ENCODE measurements at places on chromosomes 16 and 17.

DNA sequence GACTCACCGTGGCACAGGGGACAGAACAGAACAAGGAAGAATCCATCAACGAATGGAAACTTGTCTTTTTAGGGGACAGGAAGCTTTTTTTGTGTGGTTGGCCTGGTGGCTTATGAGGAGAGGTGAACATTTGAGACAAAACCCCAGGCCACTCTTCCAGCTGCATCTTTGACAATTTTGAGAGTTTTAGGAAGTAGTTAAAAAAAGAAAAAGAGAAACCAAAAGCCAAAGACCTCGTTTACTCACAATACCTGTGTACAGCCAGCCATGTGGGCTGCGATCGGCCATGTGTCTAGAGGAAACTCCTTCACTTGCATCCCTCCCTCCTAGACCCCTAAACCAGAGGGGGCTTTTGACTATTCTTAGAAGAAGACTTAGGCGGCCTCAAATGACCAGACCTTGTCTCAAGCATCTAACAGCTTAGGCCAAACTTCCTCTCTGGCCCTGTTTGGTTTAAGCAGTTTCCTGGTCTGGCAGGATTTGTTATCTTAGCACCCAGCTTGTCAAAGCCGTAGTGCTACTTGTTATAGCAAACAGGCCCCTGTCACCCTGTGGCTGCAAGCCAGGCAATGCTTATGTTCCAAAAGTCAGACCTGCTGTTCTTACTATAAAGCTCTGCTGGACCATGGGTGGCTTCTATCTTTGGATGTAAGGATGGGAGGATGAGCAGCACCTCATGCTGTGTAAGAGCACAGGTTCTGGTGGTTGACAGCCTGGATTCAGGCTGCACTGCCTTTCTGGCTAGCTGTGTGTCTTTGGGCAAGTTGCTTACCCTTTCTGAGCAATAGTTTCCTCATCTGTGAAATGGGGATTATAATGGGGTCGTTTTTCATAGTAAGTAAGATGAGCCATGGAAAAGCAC lies 17.7 kb downstream of the KSR1 start:
- DNase-seq, result no peak

DNA sequence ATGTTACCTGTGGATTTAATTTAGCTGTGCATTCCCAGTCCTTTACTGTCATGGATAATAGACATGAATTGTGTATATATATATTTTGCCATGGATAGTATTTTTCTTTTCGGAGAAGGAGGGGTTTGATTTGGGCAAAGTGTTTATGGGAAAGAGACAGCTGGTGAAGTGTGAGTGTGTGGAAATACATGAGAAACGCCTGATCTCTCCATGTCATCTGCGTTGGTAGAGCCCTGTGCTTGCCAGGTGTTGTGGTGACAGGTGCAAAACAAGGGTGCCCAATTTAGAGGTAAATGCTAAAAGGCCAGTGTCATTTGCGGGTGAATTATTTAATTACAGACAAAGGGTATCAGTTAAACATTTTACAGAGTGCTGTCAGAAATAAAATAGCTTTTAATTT lies 23.4 kb downstream of the NDEL1 start:
- DNase-seq, result no peak

- DNase-seq, result no peak
Measured at GRCh38 chr16:20866145-20866772, 33.9 kb downstream of the DCUN1D3 start.

DNA sequence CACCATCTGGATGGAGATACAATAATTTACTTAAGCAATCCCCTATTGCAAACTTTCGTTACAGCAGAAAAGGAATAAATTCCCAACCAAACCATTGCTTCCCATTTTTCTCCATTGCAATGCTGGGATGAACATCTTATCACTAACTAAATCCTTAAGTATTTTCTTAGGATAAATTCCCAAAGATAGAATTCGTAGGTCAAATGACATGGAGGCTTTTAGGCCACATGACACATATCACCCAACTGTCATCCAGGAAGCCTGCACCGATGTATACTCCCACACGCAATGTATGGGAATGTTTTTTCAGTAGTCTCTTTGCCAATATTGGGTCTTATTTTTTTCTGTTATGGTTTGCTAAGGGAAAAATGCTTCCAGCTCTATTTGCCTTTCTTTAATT lies 1.6 kb upstream of the TLCD2 start:
- no peak for DNase-seq

DNA sequence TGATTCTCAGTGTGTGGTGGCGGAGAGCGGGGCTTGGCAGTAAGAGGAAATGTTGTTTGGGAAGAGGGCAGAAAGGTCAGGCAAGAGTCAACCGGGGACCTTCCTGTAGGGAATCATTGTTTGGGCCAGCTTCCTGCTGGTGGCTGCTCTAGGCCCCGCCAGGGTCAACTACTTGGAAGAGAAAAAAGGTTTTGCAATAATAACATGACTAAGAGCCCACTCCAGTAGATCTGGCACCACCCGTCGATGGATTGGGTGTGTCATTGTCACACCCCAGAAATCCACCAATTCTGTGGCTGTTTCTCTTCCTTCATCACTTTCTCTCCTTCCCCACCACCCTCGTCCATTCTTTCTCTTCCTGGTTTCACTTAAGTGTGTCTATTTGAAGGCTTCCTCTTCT lies 4.2 kb upstream of the KRT24 start:
- DNase-seq, result no peak

DNA sequence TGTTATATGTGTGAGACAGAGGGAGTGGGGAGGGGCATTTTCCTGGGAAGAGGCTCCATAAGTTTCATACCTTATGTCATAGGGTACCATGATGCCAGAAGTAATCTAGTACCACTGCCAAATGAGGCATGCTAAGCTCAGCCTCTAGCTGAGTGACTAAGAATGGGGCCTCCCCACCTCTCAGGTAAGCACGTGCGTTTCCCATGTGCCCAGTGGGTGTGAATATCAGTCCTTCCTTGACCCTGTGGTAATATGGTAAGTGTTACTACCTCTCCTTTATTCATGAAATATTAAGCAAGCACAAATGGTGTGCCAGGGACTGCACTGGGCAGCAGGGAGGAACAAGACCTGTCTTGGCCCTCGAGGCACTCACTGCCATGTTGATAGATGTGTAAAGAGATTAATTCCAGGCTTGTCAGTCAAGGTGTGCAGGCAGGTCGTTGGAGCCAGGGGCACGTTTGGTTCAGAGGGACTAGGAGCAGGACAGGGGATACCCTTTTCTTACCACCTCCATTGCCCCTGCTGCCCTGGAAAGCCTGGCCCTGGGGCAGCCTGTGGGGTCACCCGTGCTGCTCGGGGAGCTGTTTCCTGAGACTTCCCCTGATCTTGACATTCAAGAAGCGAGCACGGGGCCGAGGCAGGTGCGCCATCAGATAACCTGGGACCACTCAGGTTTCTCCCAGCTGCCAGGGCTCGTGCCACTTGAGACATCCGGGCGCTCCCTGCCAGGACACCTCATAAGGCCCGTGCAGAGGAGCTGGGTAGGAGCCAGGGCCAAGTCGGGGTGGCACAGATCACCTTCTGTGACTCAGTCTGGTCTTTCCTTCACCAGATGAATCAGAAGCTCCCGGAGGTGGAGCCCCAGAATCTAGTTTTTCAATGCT lies 8.8 kb downstream of the RSAD1 start:
- DNase-seq, result no peak

- DNase-seq, result no peak
Measured at GRCh38 chr16:80744856-80745255, 59.5 kb downstream of the CDYL2 start.

DNA sequence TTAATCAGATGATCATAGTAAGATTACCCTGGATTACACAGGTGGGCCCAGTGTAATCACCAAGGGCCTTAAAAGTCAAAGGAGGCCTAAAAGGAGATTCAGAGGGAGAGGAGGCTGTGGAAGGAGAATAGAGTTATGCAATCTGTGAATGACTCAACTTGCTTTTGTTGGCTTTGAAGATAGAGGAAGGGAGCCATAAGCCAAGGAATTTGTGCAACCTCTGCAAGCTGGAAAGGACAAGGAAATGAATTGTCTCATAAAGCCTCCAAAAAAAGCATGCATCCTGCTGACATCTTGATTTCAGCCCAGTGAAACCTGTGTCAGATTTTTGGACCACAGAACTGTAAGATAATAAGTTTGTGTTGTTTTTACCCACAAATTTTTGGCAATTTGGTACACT lies 109.6 kb downstream of the CNTNAP4 start:
- no peak for DNase-seq

DNA sequence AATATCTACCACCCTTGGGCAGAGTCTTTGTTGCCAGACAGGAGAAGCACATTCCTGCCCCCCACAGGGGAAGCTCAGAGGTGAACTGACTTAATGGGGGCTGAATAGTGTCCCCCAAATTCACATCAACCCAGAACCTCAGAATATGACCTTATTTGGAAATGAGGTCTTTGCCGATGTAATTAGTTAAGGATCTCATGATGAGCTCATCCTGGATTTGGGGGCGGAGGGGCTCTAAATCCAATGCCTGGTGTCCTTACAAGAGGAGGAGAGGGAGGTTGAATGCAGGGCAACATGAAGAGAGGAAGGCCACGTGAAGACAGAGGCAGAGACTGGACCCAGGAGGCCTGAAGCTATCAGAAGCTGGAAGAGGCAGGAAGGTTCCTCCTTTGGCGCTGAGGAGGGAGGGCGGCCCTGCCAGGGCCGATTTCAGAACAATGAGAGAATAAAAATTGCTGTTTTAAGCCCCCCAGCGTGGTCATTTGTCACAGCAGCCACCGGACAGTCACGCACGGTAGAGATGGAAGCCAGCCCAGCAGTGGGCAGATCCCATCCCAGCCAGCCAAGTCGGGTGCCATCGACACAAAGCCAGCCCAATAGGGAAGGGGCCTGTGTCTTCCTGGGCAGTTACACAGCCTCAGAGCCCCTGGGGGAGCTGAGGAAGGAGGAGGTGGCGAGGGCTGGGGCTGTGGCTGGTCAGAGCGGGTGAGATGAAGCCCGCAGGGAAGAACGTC lies 21.3 kb downstream of the C16orf74 start:
- DNase-seq, result no peak

- peak; percentile 52 for DNase-seq
Measured at GRCh38 chr16:3364774-3365427, 9.2 kb downstream of the OR2C1 start.

GRCh38 chr17:31570231-31570630 lies 178.8 kb downstream of the RAB11FIP4 start:
- no peak for DNase-seq

DNA sequence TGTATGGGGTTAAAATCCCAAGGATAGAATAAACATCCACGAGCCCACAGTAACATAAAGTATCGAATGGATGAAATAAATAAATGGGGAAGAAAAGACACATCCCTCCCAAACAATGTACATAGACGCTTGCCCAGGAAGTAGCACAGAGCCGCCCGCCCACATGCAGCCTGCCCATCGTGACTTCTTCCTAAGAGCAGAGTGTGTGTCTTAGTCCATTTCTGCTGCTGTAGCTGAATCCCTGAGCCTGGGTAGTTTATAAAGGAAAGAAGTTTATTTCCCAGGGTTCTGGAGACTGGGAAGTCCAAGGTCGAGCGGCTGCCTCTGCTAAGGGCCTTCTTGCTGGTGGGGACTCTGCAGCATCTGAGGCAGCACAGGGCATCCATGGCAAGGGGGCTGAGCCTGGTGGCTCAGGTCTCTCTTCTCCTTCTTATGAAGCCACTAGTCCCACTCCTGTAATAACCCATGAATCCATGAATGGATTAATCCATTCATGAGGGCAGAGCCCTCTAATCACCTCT lies 39.4 kb upstream of the ZNF469 start:
- no peak for DNase-seq

- DNase-seq, result no peak
Measured at GRCh38 chr17:42655528-42655927, 3.6 kb upstream of the TUBG2 start.

DNA sequence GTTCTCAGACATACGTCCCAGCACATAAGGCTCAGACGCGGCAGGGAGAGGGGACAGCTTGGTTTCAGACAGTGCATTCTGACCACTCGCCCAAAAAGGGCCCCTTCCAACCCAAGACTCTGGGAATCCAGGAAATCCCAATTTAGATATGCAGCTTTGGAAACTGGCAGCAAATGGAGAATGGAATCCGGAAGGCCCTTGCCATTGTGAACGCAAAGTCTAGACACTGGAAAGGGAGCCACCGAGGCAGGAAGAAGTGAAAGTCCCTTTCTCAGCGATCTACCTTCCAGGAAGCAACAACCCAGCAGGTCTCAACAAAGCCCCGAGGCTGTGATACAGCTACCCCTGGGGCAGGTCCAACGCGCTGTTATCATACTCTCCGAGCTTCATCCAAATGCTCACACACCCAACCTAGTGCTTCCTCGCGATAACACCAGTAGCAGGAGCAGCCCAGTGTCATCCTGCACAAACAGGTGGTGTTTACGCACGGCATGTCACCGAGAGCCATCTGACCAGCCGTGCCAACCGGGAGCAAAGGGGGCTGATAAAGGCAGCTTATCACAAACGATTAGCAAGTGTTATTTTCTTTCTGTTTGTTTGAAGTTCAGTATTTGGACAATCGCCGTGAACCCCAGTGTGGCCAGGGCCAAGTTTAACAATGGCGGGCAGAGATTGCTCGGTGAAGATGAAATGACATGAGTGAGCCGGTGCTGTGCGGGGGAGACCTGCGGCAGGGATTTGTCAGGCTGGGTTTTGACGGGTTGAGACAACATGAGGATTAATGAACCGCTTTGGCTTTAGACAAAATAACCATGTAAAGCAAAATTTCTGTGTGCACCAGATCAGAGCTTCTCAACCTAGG lies 240.6 kb downstream of the FOXL1 start:
- DNase-seq, result no peak

DNA sequence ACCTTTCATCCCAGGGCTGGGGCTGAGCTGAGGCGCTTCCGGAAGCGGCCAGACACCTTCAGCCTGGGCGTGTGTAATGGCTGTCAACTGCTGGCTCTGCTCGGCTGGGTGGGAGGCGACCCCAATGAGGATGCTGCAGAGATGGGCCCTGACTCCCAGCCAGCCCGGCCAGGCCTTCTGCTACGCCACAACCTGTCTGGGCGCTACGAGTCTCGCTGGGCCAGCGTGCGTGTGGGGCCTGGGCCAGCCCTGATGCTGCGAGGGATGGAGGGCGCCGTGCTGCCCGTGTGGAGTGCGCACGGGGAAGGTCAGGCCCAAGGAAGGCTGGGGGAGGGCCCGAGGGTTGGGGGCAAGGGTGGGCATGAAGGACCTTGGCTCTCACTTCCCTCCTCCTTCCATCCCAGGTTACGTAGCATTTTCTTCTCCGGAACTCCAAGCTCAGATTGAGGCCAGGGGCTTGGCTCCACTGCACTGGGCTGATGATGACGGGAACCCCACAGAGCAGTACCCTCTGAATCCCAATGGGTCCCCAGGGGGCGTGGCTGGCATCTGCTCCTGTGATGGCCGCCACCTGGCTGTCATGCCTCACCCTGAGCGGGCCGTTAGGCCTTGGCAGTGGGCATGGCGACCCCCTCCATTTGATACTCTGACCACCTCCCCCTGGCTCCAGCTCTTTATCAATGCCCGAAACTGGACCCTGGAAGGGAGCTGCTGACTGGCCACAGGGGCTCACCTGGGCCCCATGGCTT lies 19.6 kb downstream of the PFAS start:
- no peak for DNase-seq
